ENCODE measurements at places on chromosomes 11 and 22. TPM values are rescaled to one million over a fixed set of nuclear protein-coding genes. Genes with fewer than 3 reads are reported as not detected.

- DNase-seq = no peak
Measured at GRCh38 chr11:24391167-24391566, 105.7 kb upstream of the LUZP2 start.

- DNase-seq = peak; percentile 46
Measured at GRCh38 chr11:8267831-8268529, 4.3 kb upstream of the LMO1 start.

- DNase-seq = no peak
Measured at GRCh38 chr22:30637701-30638114, 2.1 kb downstream of the SLC35E4 start.

DNA sequence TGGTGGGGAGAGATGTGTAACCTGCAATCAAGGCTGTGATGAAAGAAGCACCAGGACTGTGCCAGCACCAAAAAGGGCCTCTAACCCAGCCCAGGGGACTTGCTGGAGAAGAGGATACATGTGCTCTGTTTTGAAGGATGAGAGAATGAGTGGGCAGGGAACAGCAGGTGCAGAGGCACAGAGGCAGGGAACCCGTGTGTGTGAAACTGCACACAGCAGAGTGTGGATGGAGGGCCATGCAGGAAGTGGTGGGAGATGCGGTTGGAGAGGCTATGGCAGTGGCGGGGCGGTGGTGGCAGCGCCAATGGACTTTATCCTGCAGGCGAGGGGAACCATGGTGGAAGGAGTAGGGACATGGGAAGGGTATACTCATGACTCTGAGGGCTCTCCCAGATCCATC lies 25.2 kb upstream of the LRRC32 start:
- DNase-seq = no peak

- peak; percentile 95 for DNase-seq
Measured at GRCh38 chr11:64284048-64284961, at the start of gene BAD. Gene BAD (minus strand): TSS chr11:64284665. CDS start chr11:64284368, 297 bp downstream.

Gene FREY1
- total RNA-seq = 0.23 TPM

Gene OR1S2
- not detected for total RNA-seq

Gene PLAAT4
- 18.3 TPM for total RNA-seq
